ENCODE measurements at places on chromosomes 11 and 22. TPM values are rescaled to one million over a fixed set of nuclear protein-coding genes. Genes with fewer than 3 reads are reported as not detected.

GRCh38 chr11:38498721-38499120 lies 1900.7 kb upstream of the RAG2 start:
- DNase-seq = no peak

GRCh38 chr11:28123151-28123581 lies 15.0 kb downstream of the METTL15 start:
- no peak for DNase-seq

- DNase-seq = peak; percentile 63
Observed at GRCh38 chr11:441418-442274, at the start of gene ANO9. ANO9 (minus strand) TSS chr11:442011; CDS start chr11:441926, 85 bp downstream.

- DNase-seq = no peak
Observed at GRCh38 chr22:29716814-29717545, 2.8 kb upstream of the CABP7 start.

GRCh38 chr11:130472434-130472961 lies 24.1 kb downstream of the ADAMTS15 start:
- DNase-seq = no peak

GRCh38 chr11:117883063-117883462 lies 6.6 kb upstream of the FXYD6 start:
- DNase-seq = no peak

GRCh38 chr11:1473786-1474185 lies 12.8 kb downstream of the MOB2 start:
- DNase-seq = no peak

The SLC35E4 gene
- total RNA-seq = 2.0 TPM

DNA sequence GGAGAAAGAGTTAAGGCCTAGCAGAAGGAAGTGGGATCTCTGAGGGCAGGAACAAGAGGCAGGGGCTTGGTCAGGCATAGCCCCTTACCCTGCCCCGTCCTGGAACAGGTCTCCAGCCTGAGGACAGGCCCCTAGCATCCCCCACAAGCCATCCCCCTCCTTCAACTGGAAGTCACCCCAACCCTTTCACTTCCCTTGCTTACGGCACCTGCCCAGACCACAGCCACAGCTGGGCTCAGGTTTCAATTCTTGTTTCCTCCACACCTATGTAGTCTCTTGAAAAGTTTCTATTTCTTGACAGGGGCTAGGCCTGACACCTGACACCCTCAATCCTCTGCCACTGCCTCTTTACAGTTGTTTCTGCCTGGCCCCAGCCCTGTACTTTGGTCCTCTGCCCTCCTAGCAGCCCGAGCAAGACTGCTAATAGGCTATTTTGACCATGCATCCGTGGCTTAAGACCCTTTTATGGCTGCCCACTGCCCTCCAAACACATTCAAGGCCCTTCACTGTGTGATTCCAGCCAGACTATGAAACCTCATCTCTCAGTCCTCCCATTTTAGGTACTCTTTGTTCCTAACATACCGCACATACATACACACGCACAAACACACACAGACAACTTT lies 10.9 kb upstream of the FCHSD2 start:
- DNase-seq = peak; percentile 38

The GRAP2 gene
- 128 TPM for total RNA-seq

DNA sequence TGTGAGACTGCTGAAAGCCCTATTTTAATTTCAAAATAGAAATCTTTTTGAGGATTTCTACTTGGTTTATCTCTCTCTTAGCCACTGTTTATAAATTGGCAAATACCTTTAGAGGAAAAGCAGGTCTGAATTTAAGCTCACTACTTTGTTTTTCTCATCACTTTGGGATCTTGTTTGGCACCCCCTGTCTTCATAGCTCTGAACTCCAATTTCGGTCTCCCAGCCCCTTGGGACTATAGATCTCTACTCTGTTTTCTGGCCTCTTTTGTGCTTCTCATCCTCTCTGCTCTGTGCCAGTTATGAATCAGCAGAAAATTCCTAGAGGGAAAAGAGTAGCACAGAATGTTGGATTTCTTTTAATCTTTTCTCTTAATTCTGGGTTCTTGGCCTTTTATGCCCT lies 118.3 kb downstream of the CYP2R1 start:
- DNase-seq = no peak

The SLC1A2 gene
- total RNA-seq = 0.69 TPM

The OR5P2 gene
- not detected for total RNA-seq

The NCF4 gene
- 3.8 TPM for total RNA-seq

GRCh38 chr22:38309614-38310517 lies 7.4 kb downstream of the CSNK1E start:
- DNase-seq = no peak

DNA sequence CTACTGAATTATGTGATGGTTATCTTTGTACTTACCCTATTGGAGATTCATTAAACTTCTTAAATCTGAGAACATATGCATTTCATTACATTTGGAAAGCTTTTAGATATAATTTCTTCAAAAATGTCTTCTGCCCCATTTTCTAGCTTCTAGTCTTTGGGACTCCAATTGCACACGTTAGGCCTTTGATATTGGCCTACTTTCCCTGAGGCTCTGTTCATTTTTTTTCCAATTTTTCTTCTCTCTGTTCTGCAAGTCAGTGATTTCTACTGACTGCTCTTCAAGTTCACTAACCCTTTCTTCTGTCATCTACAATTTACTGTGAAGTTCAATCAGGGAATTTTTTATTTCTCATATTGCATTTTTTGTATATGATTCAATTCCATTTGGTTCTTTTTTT lies 43.0 kb downstream of the FZD4 start:
- no peak for DNase-seq

- no peak for DNase-seq
Observed at GRCh38 chr11:125807909-125808308, 20.0 kb downstream of the PATE3 start.

DNA sequence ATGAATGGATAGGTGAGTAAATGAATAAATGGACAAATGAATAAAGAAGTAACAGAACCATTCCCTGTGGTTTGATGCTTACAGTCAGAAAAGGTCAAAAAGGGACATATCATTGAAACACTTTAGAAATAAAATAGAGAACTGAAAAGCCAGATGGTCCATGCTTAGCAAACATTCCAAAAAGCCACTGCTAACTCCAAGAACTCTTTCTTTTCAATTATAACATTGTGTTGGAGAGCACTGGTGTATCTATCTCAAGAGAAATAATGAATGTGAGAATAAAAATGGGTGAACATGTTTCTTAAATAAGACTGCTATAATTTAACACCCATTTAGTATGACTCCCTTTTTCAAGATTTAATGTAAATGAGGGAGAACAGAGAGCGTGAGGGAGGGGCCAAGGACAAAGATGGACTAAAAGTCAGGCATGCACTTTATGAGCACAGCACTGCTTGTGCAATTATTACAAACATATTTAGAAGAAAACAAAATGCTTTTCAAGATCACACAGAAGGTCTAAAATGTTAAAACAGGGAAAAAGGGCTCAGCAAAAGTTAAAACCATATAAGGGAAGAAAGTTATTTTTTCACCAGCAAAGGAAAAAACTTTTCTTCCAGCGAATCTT lies 224.3 kb upstream of the PITPNB start:
- no peak for DNase-seq

The CLDN5 gene
- 2.0 TPM for total RNA-seq

The BTBD18 gene
- not detected for total RNA-seq

The MPEG1 gene
- 5.7 TPM for total RNA-seq

The TMPRSS6 gene
- 1.9 TPM for total RNA-seq

The SCUBE1 gene
- total RNA-seq = 0.11 TPM

The OR10A5 gene
- not detected for total RNA-seq

The POTEH gene
- total RNA-seq = not detected

DNA sequence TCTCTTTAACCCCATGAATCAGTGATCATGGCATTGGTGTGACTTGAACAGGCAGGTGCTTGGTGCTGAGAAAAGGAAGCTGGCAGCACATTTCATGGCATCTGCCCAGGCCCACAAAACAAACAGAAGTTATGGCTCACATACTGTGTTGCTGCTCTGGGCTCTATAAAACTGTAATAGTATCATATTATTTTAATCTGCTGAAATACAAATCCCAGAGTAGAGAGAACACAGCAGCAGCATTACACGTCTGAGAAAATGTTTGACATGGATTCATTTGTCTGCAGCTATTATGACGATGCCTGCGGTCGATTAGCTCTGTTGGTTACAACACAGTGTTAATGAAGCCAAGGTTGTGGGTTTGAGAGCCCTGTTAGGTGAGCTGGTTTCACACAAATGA lies 80.8 kb downstream of the ALX4 start:
- no peak for DNase-seq

DNA sequence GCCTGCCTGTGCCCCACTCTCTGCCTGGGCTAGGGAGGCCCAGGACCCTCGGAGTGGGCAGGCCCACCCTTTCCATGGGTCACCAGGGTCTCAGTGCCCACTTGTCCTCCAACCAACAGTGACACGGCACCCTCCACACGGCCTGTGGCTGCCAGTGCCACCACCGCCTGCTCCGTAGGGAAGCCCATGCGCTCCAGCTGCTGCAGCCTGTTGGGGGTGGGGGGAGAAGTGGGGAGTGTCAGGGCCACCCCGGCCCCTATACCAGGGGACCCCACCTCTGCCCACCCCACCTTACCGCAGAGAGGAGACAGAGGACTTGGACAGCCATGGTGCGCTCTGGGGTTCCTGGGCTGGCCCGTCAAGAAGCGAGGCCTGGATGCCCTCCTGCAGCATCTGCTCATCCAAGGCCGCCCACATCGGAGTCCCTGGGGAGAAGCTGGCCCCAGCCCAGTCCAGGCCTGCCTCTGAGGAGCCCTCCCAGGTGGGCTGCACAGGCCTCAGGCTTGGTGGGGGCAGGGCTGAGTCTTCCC lies 7.7 kb downstream of the RHBDD3 start:
- DNase-seq = no peak

Data from naive thymus-derived CD4-positive, alpha-beta T cell (primary cell).